ENCODE measurements at places on chromosomes 12 and 14. TPM values are rescaled to one million over a fixed set of nuclear protein-coding genes. Genes with fewer than 3 reads are reported as not detected.

DNA sequence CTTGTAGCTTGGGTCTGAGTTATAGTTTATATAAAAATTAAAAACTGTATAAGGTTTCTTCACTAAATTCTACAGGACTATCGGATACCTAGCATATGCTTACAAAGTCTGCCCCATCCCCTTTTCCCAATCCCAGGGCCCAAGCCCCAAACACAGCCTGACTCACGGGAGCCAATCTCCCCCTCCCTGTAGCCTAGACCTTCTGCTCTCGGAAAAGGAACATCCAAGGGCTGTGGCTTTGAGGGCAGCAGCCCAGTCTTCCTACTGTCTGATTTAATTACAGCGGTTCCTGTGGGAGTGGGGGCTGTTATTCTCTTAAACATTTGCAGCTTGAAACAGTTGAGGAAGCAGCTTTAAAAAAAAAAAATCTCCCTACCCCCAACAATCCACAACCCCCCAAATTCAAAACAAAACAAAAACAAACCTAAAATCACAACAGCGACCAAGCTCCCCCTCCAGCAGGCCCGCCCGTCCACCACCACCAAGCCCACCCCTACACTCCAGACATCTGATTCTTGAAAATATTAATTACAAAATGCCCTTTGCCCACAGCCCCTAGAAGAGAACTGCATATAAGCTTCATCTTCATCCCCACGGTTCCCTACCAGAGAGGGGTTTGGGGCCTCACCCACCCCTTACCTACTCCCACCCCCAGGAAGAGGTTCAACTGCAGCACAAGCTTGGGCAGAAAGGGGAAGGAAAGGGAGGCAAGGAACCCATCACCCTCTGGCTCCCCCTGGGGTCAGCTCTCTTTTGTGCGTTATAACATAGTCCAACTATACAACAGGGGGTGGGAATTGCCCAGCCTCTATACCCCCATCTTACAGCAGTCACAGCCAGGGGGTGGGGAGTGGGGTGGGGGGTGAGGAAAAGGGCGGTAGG, 1.1 kb upstream of the PRKAG1 start:
- peaks cover 28% of the 10 kb centered on the region for H3K4me1 ChIP-seq
- H3K36me3 ChIP-seq = peaks cover 14% of the 10 kb centered on the region
- no peak for DNase-seq
- peak overlapping the region; percentile 97 for H3K27ac ChIP-seq
- peak overlapping the region; percentile 94 for H3K4me3 ChIP-seq
- H3K27me3 ChIP-seq = no peaks in the 10 kb centered on the region

GRCh38 chr12:126055521-126055920, 990.3 kb downstream of the AACS start:
- DNase-seq = no peak
- no peaks in the 10 kb centered on the region for H3K27me3 ChIP-seq
- H3K36me3 ChIP-seq = no peaks in the 10 kb centered on the region
- H3K27ac ChIP-seq = no peak overlapping the region
- peaks cover 21% of the 10 kb centered on the region for H3K4me1 ChIP-seq

DNA sequence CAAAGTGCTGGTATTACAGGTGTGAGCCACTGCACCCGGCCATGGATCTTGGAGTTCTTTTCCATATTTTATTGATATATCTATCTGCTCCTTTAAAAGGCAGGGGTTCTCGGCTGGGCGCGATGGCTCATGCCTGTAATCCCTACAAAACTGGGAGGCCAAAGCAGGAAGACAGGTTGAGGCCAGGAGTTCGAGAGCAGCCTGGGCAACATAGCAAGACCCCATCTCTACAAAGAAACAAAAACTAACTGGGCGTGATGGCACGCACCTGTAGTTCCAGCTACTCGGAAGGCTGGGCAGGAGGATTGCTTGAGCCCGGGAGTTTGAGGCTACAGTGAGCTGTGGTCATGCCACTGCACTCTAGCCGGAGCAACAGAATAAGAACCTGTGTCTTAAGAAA, 12.1 kb upstream of the GAPDH start:
- no peak overlapping the region for H3K27ac ChIP-seq
- no peaks in the 10 kb centered on the region for H3K27me3 ChIP-seq
- H3K4me3 ChIP-seq = no peak overlapping the region
- DNase-seq = no peak
- H3K36me3 ChIP-seq = peaks cover 100% of the 10 kb centered on the region

- peak overlapping the region; percentile 29 for H3K27ac ChIP-seq
- no peak overlapping the region for H3K4me3 ChIP-seq
- no peaks in the 10 kb centered on the region for H3K27me3 ChIP-seq
- DNase-seq = no peak
- no peaks in the 10 kb centered on the region for H3K36me3 ChIP-seq
These were observed 460.8 kb downstream of the BCAT1 start for GRCh38 chr12:24488091-24488596.

DNA sequence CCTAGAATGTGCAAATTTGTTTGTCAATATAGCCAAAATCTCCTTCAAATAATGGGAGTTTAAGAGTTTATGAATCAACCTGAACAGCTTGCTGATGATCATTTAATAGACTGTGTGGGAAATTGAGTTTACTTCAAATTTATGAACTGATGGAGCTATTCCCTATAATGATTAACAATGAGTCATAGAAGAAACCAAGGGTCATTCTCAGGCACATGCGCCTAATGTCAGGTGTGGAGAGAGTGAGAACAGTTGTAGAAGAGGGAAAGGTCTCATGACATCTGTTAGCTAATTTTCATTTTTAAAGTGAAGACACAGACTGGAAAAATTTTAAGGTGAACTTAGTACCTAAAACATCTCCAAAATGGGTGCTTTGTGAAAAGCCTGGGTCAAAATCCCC, 191.8 kb downstream of the BMP4 start:
- DNase-seq = no peak
- H3K36me3 ChIP-seq = no peaks in the 10 kb centered on the region
- H3K27me3 ChIP-seq = no peaks in the 10 kb centered on the region
- H3K4me3 ChIP-seq = no peak overlapping the region

GRCh38 chr14:80664576-80664975, 277.0 kb downstream of the CEP128 start:
- H3K27me3 ChIP-seq = no peaks in the 10 kb centered on the region
- no peak for DNase-seq
- H3K27ac ChIP-seq = no peak overlapping the region
- H3K4me3 ChIP-seq = no peak overlapping the region
- no peaks in the 10 kb centered on the region for H3K4me1 ChIP-seq

GRCh38 chr12:52915637-52916036, 10.8 kb upstream of the KRT8 start:
- no peak overlapping the region for H3K4me3 ChIP-seq
- no peaks in the 10 kb centered on the region for H3K4me1 ChIP-seq
- DNase-seq = no peak
- H3K27ac ChIP-seq = no peak overlapping the region
- no peaks in the 10 kb centered on the region for H3K36me3 ChIP-seq

- no peak overlapping the region for H3K27ac ChIP-seq
- no peaks in the 10 kb centered on the region for H3K36me3 ChIP-seq
- no peak overlapping the region for H3K4me3 ChIP-seq
- DNase-seq = no peak
- no peaks in the 10 kb centered on the region for H3K27me3 ChIP-seq
These were observed 8.3 kb downstream of the PROX2 start for GRCh38 chr14:74867673-74868072.

- H3K4me3 ChIP-seq = no peak overlapping the region
- no peak for DNase-seq
- H3K4me1 ChIP-seq = peaks cover 12% of the 10 kb centered on the region
- no peaks in the 10 kb centered on the region for H3K27me3 ChIP-seq
These were observed 211.9 kb downstream of the TTC8 start for GRCh38 chr14:89036371-89036770.

GRCh38 chr12:26022043-26022442, 63.6 kb downstream of the RASSF8 start:
- H3K27ac ChIP-seq = no peak overlapping the region
- no peaks in the 10 kb centered on the region for H3K4me1 ChIP-seq
- H3K36me3 ChIP-seq = no peaks in the 10 kb centered on the region
- DNase-seq = no peak

DNA sequence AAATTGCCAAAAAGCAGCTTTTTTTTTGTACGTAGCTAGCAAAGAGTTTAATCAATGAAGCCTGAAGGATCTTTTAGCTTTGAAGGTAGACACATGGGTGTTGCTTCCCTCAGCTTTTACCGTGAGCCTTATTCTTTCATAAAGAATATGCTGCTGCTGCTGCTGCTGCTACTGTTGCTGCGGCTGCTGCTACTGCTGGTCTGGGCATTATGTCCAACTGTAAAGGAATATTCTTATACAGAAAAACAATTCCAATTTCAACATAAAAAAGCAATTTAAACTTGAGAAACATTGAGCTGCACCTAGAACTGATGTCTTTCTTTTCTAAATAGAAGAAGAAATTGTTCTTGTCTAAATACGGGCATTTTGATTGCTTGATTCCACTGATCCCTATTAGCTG, 38.9 kb upstream of the PPP1R12A start:
- H3K36me3 ChIP-seq = no peaks in the 10 kb centered on the region
- no peaks in the 10 kb centered on the region for H3K27me3 ChIP-seq

DNA sequence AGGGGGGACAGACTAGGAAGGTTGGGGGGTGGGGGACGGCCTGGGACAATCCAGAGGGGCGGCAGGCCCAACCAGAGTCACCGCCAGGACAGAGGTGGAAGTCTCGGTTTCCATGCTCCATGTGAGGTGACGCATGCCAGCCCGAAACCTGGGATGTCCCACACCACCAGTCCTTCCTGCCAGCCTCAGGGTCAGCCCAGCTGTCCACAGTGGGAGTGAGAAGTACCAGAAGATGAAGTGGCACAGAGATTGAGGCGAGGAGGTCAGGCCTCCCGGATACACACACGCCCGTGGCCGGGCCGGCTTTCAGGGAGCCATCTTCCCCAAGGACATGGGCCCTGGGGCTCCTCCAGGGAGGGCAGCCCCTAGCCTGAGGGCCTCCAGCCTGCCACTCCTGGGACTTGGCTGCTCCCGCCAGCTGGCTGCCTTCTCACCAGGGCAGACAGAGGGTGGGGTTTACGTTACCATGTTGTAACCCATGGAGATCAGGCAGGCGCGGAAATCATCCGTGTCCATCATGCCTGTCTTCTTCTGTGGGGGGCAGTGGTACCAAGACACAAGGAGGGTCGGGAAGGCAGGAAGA, 85.2 kb upstream of the ZFP36L1 start:
- H3K4me3 ChIP-seq = no peak overlapping the region
- H3K27me3 ChIP-seq = no peaks in the 10 kb centered on the region
- no peak overlapping the region for H3K27ac ChIP-seq
- H3K36me3 ChIP-seq = peaks cover 54% of the 10 kb centered on the region
- DNase-seq = no peak

DNA sequence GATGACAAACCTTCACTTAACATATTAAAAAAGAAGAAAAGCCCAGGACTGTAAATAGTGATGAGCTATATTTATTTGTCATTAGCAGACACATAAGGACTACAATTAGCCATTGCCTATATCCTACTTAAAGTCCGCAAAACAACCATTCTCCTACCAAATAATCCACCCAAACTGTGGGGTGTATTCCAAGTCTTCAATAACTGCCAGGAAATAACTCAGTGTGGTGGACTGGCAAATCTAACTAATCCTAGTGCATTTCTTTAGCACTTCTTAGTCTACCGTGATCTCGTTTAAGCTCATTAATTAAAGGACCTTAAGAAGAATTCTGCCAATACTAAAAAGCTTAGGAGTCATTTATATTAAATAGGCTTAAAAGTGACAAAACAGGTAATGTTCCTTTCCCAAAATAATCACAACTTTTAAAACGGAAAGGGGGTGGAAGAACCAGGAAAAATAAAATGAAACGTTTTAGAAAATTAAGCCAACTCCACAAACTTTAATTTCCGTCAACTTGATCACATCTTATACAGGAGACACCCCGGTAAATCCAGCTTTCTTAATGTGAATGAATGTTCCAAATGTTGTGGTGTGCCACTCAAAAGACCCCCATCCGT, 1.8 kb downstream of the NOVA1 start:
- DNase-seq = no peak
- no peaks in the 10 kb centered on the region for H3K4me1 ChIP-seq
- no peaks in the 10 kb centered on the region for H3K36me3 ChIP-seq
- H3K4me3 ChIP-seq = peak overlapping the region; percentile 53

GRCh38 chr14:53766601-53767000, 190.0 kb downstream of the BMP4 start:
- no peak overlapping the region for H3K27ac ChIP-seq
- no peaks in the 10 kb centered on the region for H3K4me1 ChIP-seq
- no peaks in the 10 kb centered on the region for H3K27me3 ChIP-seq
- DNase-seq = no peak

- no peak overlapping the region for H3K27ac ChIP-seq
- H3K4me1 ChIP-seq = no peaks in the 10 kb centered on the region
- H3K36me3 ChIP-seq = no peaks in the 10 kb centered on the region
- no peak overlapping the region for H3K4me3 ChIP-seq
These were observed 61.1 kb upstream of the FLRT2 start for GRCh38 chr14:85468816-85469215.

GRCh38 chr12:41466802-41467201, 278.7 kb downstream of the PDZRN4 start:
- no peaks in the 10 kb centered on the region for H3K36me3 ChIP-seq
- H3K4me1 ChIP-seq = no peaks in the 10 kb centered on the region
- H3K4me3 ChIP-seq = no peak overlapping the region
- H3K27me3 ChIP-seq = no peaks in the 10 kb centered on the region

Gene METTL17
- 68.3 TPM for total RNA-seq

- no peaks in the 10 kb centered on the region for H3K36me3 ChIP-seq
- peaks cover 23% of the 10 kb centered on the region for H3K4me1 ChIP-seq
These were observed 192.8 kb upstream of the AMIGO2 start for GRCh38 chr12:47272412-47273190.

GRCh38 chr12:42744539-42745182, 155.1 kb upstream of the PRICKLE1 start:
- no peak overlapping the region for H3K4me3 ChIP-seq
- no peaks in the 10 kb centered on the region for H3K36me3 ChIP-seq
- H3K27me3 ChIP-seq = no peaks in the 10 kb centered on the region
- H3K27ac ChIP-seq = no peak overlapping the region
- no peak for DNase-seq

DNA sequence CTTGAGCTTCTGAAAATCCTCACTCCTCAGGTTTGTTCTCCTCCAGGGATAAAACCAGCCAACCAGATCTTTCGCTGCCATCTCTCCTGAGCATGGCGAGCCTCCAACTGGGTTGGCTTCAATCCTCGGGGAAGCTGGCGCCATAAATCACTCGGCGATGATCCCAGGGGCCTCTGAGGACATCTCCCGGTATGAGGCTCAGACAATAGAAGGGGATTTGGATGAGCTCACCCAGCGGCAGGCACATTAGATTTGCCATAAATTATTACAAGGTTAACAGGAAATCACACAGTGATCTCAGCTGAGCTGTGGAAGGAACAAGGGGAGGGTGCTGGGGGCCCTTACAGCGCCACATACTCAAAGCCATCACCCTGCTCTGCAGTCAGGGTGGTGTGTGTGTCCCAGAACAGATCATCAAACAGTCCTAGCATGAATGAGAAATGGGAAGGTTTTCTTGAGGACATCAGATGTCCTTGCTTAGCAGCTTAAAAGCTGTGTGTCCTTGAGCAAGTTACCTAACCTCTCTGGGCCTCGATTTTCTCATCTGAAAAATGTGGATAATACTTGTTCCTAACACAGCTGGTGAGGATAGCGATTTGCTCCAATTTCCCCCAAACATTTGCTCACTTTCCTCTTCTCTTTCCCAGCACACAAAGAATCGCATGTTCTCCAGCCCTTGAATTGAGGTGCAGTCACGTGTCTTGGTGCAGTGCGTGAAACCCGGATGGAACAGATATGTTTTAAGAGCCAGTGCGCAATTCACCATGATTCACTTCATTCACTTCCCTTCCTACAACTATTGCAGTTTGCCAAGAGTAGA, 142.8 kb downstream of the SCARB1 start:
- peak overlapping the region; percentile 68 for H3K27ac ChIP-seq
- no peaks in the 10 kb centered on the region for H3K27me3 ChIP-seq
- no peak overlapping the region for H3K4me3 ChIP-seq
- peaks cover 46% of the 10 kb centered on the region for H3K4me1 ChIP-seq

- no peak overlapping the region for H3K4me3 ChIP-seq
- no peaks in the 10 kb centered on the region for H3K4me1 ChIP-seq
- no peak for DNase-seq
These were observed 10.4 kb downstream of the LUM start for GRCh38 chr12:91100906-91101305.

Measured in esophagus squamous epithelium (tissue), 5 donors.